ENCODE measurements at places on chromosomes 6 and 20.

GRCh38 chr6:138487102-138487604 lies 12.1 kb downstream of the NHSL1 start:
- DNase-seq = no peak

GRCh38 chr20:62697468-62697912 lies 11.1 kb upstream of the NTSR1 start:
- DNase-seq = no peak

DNA sequence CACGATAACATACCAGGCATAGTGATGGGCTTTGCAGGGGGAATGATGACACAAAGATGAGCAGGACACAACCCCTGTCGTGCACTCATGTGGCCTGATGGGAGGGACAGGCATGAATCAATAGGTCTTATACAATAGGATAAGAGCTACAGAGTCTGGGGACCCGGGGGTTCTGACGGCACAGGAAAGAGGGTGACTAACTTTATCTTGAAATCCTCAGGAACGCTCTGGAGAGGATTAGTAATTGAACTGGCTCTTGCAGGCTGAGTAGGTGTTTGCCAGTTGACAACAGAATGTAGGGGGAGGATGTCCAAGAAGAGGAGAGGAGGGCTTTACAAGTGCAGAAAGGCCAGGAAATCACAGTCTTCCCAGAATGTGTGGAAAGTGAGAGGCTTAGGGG lies 219.9 kb upstream of the ECI2 start:
- no peak for DNase-seq

- DNase-seq = no peak
Measured at GRCh38 chr20:36851490-36851889, 24.4 kb upstream of the TLDC2 start.

DNA sequence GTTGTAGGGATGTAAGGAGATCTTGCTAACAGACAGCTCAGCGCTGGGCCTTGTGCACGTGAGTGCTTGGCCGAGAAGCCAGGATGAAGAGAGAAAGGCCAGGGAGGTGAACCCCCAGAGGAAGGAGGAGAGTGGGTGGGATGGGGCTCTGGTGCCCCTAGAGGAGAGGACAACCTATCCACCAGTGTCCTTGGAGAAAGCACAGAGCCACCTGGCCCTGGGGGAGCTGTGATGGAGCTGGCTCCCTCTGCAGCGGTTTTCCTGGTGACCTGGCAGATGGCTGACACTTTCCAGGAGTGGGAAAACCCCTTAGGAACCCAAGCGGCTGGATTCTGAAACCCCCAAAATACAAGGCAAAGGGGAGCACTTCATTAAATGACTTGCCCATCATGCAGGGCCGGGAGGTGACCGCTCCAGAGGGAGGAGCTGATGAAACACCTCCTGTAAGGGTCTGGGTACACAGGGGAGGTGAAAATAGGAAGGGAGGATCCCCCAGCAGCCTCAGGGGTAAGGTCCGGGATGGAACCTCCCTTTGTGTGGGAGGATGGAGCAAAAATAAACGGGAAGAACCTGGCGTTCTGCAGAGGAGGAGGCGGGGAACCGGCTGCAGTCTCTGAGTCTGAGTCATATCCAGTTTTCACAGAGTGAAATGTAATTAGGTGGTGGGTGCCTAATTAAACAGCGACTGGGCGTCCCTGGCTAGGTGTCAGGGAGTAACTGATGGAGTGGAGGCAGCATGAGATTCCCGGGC lies 80.4 kb downstream of the SULF2 start:
- DNase-seq = no peak

GRCh38 chr6:150685860-150686259 lies 86.2 kb downstream of the PLEKHG1 start:
- peak; percentile 11 for DNase-seq

DNA sequence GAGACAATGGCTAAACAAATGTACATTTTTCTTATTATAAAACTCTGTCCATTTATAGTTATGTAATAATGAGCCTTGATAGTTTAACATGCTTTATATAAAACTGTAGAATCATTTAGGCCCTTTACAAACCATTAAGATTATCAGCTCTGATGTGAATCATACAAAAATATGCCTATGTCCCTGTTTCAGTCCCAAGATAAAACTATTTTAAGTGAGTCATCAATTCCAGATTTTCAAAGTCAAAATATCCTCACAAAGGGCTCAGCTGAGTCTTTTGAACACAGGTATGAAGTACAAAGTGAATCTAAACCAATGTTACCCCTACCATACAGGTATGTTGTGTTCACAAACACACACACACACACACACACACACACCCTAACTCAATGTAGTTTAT lies 88.0 kb downstream of the PTPRK start:
- DNase-seq = no peak

- no peak for DNase-seq
Measured at GRCh38 chr6:53440336-53440945, 91.7 kb upstream of the ELOVL5 start.

- DNase-seq = peak; percentile 49
Measured at GRCh38 chr20:58228484-58229197, at the start of gene ANKRD60. TSS of gene ANKRD60 (minus strand) at chr20:58228653. CDS start at chr20:58228653, 0 bp downstream.

GRCh38 chr6:31419842-31420241 lies 16.4 kb downstream of the MICA start:
- DNase-seq = no peak

DNA sequence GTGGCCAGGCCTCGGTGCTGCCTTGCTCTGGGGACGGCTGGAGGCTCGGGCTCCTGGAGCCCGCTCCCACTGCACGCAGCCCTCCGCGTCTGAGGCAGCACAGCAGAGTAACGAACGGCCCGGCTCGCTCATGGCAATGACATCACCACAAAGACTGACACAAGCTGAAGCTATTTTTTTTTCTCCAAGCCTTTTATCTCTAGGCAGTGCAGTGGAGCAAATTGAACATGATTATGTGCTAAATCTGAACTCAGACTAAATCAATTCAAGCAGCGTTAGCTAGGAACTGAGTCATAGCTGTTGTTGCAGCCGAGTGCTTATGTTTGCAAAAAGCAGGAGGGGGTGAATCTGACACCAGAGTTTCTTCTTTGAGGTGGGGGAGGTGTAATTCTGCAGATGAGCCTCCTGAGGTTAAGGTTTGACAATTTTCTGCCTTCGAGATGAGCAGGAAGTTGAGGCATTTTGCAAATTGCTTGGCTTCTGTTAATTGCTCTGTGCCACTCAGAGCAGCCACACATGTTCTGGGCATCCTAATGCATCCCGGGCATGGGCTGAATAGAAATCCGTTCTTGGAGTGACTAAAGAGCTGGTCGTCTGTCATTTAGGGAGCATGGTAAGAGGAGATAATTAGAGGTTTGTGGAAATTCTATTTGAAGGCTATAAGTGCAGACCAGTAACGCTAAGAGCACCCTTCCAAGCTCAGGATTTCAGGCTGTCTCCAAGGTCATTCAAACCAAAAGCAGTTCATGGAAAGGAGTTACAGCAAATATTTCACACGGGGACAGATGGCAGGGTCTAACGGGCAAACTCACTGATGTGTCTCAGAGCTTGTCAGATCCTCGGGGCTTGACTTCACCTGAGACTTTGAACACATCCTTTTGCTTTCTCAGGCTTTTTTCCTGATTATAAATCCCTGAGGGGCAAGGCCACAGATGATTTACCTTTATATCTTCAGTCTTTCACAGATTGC lies 155.1 kb upstream of the ENPP5 start:
- DNase-seq = no peak

- no peak for DNase-seq
Measured at GRCh38 chr6:63671098-63671754, 35.6 kb downstream of the PHF3 start.

GRCh38 chr6:133241086-133241900 lies at the start of gene EYA4:
TSS of gene EYA4 (plus strand) at chr6:133241357. CDS start at chr6:133274781, 33,424 bp downstream.
- DNase-seq = no peak

GRCh38 chr6:157990321-157991066 lies 8.8 kb downstream of the SYNJ2 start:
- DNase-seq = peak; percentile 31

DNA sequence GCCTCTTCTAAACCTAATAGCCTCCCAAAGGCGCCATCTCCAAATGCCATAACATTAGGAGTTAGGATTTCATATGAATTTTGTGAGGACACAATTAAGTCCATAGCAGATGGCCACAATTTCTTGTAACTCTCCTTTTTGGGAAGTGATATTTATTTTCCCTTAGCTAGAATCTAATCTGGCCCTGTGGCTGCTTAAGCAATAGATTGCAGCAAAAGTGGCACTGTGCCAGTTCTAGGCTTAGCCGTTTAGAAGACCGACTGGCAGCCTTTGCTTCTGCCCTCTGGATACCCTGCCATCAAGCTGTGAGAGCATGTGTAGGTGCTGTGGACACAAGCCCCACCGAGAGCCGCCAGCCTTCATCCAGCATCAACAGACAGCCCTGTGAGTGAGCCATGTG lies 15.9 kb upstream of the ADGB start:
- DNase-seq = no peak

DNA sequence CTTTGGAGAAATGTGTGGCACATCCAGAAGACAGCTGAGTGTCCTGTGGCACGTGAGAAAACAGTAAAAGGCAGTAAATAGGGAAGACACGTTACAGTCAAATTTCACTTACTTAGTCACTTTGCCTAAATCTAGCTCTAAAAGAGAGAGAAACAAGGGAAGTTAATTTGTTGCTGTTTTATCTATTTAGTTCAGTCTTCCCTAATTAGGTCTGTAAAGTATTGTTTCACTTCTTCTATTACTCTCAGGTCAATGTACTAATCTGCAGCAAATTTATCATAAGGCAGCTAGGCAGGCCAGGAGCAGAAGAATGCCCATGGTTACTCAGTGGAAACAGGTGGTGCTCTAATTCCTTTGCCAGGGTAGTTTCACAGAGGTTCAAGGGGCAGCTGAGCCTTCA lies 124.3 kb upstream of the CNR1 start:
- DNase-seq = no peak

DNA sequence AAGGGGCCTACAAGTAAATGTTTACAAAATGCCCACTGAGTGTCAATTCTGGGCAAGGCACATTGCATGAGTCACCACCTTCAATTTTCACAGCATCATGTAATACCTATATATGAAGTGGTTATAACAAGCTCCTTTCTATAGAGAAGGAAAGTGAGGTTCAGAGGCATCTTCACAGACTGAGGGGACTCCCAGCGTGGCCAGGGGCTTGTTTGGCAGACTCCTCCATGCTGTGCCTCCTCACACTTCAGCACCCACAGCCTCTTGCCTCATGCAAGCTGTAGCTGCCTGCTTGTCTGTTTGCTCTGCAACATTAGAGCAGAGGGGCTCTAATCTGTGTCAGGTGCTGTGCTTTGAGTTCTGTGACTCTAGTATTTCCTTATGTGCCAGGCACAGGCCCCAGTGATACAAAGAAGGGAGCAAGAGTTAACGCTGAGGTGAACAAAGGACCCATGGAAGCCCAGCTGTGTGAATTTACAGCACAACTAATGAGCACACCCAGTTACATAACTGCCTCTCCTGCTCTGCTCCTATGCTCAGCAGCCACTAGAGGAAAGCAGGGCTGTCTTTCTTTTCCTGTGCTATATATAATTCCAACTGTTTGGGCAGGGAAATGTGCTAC lies 72.3 kb downstream of the ZHX3 start:
- no peak for DNase-seq

DNA sequence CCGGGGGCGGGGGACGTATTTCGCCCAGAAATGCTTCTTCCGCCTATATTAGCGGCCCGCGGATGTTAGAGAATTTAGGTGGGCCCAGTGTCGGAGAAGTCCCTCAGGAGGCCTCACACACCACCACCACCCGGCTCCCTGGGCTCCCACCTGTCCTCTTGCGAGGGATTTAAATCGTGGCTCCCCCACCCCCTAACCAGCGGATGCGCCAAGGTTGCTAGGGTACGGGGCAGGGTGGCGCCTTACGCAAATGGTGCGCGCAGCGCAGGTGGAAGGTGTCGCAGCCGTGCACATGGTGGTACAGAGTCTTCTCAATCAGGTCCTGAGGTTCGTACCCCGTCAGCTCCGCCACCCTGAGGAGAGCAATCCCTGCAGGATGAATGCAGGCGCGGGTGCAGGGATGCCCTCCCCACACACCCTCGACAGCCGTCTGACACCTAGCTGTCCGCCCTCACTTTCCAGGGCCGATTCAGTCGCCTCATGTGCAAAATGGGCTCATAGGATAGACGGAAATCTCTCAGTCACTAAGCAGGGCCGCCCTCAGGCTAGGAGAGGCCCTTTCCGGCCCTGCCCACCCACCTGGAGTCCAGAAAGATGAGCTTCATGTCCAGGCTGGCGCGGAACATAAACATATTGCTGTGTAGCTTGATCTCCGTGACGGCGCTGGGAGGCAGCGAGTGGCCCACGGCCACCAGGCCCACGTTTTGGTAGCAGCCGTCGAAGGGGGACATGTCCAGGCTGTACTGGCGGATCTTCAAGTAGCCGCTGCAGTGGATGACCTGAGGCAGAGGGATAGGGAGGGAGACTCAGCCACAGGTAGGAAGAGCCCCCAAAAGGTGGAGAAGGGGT lies 16.6 kb downstream of the SIM1 start:
- no peak for DNase-seq

DNA sequence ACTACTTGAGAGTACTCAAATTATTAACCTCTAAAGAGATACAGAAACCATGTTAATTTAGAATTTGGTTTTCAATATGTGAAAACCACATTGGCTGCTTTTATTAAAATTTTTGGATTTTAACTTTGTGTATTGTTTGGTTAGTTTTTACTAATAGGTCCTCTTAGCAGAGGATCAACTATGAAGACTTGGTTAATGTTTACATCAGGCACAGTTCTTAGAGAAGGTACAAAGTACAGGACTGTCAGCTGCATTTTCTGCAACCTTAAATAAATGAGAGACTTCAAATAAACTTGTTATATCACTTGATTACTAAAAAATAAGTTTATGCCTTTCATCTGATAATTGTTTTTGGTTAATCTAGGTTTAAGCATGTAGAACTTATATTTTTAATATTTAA lies 89.1 kb downstream of the PHF3 start:
- no peak for DNase-seq

DNA sequence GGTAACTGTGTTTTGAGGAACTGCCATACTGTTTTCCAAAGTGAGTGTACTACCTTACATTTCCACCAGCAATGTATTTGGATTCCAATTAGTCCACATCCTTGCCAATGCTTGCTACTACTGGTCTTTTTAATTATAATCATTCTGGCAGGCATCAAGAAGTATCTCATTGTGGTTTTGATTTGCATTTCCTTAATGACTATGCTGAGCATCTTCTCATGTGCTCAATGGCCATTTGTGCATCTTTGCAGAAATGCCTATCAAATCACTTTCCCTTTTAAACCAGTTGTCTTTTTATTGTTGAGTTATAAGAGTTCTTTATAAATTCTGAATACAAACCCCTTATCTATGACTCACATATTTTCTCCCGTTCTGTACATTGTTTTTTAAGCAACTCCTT lies 75.9 kb downstream of the ATG5 start:
- no peak for DNase-seq

DNA sequence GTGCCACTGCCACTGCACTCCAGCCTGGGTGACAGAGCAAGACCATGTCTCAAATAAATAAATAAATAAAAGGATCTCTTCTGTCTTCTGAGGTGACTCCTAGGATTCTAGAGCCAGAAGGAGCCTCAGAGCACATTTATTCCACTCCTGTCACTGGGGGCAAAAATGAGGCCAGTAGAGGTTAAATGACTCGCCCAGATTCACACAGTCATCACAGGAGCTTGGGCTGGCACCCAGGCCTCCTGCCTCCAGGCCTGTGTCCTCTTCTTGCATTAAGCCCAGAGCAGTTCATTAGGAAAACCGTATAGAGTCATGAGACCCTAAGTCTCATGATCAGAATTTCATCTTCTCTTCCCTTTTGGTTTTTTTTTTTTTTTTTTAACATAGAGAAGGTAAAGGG lies 243.3 kb downstream of the NRN1 start:
- no peak for DNase-seq
